Activated T-helper 17 cell treated with anti-CD3 and anti-CD28 coated beads, Interleukin-2, amount 50 U/mL, for 72 hours (primary cell): ENCODE measurements at places on chromosomes 5 and 9. TPM values are rescaled to one million over a fixed set of nuclear protein-coding genes. Genes with fewer than 3 reads are reported as not detected.
A peak's percentile ranks its signal among the peaks of the same experiment; 100 is the strongest.

GRCh38 chr9:78599926-78600325 lies 303.0 kb downstream of the PSAT1 start:
- no peak overlapping the region for H3K27ac ChIP-seq
- no peaks in the 10 kb centered on the region for H3K36me3 ChIP-seq
- no peaks in the 10 kb centered on the region for H3K4me1 ChIP-seq
- H3K4me3 ChIP-seq = no peak overlapping the region

- H3K36me3 ChIP-seq = peaks cover 88% of the 10 kb centered on the region
- no peaks in the 10 kb centered on the region for H3K27me3 ChIP-seq
- H3K27ac ChIP-seq = no peak overlapping the region
- ATAC-seq = no peak
These were observed 412.1 kb downstream of the KDM4C start for GRCh38 chr9:7169717-7170389.

ITGA2 gene
- total RNA-seq = 8.6 TPM

DNA sequence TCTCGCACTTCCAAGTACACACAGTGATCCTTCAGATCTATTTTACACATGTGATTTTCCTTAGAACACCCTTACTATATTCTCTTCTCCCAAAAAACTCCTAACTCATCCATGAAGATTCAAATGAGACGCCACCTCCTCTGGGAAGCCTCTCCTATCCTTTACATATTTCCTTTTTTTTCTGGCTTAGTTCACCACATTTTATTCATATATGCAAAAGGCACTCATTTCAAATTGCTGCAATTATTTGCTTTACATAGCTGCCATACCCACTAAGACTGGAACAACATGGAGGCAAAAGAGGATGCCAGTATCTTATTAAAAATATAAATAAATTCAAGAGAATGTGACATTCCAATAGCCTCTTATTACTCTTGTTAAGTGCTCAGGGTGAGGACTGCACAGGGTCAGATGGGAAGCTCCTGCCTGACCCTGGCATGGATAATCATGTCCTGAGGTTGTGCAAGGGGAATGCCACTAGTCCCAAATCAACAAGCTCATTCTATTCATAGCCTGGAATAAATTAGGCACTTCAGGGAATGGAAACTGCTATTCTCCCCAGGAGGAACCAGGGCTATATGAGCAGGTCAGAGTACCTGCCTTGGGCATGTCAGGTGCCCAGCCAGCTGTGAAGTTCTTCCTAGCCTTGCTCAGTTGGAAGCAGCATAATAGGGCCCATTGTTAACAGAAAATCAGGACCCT lies 262.9 kb downstream of the FBXL17 start:
- H3K4me3 ChIP-seq = no peak overlapping the region
- ATAC-seq = no peak
- peaks cover 6% of the 10 kb centered on the region for H3K36me3 ChIP-seq
- no peaks in the 10 kb centered on the region for H3K4me1 ChIP-seq
- H3K27ac ChIP-seq = no peak overlapping the region
- no peaks in the 10 kb centered on the region for H3K27me3 ChIP-seq

SUSD3 gene
- total RNA-seq = 45.4 TPM

GRCh38 chr9:4986296-4986695 lies 1.2 kb downstream of the JAK2 start:
- peak overlapping the region; percentile 83 for H3K27ac ChIP-seq
- peaks cover 15% of the 10 kb centered on the region for H3K36me3 ChIP-seq
- ATAC-seq = no peak
- no peak overlapping the region for H3K4me3 ChIP-seq
- no peaks in the 10 kb centered on the region for H3K27me3 ChIP-seq

STC2 gene
- 6.2 TPM for total RNA-seq

- no peaks in the 10 kb centered on the region for H3K4me1 ChIP-seq
- H3K27me3 ChIP-seq = peaks cover 45% of the 10 kb centered on the region
- ATAC-seq = no peak
- H3K4me3 ChIP-seq = no peak overlapping the region
- no peak overlapping the region for H3K27ac ChIP-seq
These were observed 4.3 kb upstream of the TRIO start for GRCh38 chr5:14138608-14139540.

PFN3 gene
- total RNA-seq = not detected

DNA sequence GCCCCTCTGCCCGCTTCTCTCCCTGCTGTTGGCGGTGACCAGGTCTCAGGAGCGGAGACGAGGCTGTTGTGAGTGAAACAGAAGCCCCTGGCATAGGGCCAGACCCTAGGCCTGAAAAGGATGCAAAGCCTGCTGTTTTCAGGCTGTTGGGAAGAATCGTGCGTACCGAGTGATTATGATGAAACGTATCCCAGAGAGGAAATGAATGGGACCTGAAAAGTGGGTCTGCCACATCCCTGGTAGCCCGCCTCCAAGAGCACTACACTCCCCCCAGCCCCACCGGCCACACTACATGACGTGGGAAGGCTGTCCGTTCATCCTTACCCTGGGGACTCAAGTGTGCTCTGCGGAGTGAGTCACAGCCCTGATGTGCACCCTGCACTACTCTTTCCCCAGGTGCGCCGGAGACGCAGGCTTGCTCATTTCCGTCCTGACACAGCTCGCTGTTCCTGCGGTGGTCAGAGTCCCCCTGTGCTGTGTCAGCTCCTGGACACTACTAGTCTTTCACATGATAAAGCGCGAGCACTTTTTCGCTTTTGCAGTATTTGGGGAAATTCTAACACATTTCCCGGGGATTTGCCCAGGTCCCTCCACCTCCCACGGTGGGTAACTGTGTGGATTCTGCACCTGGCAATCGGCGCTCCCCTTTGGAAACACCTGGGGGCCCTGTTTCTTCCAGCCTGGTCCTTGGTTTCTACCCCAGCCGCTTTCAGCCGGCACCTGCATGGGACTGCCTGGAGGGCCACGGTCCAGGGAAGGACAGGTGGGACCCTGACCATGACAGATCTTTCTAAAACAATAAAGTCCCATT lies 91.5 kb downstream of the ANKRD33B start:
- no peak overlapping the region for H3K4me3 ChIP-seq
- H3K27ac ChIP-seq = no peak overlapping the region
- H3K27me3 ChIP-seq = no peaks in the 10 kb centered on the region
- peaks cover 8% of the 10 kb centered on the region for H3K36me3 ChIP-seq

ASPN gene
- total RNA-seq = not detected

DNA sequence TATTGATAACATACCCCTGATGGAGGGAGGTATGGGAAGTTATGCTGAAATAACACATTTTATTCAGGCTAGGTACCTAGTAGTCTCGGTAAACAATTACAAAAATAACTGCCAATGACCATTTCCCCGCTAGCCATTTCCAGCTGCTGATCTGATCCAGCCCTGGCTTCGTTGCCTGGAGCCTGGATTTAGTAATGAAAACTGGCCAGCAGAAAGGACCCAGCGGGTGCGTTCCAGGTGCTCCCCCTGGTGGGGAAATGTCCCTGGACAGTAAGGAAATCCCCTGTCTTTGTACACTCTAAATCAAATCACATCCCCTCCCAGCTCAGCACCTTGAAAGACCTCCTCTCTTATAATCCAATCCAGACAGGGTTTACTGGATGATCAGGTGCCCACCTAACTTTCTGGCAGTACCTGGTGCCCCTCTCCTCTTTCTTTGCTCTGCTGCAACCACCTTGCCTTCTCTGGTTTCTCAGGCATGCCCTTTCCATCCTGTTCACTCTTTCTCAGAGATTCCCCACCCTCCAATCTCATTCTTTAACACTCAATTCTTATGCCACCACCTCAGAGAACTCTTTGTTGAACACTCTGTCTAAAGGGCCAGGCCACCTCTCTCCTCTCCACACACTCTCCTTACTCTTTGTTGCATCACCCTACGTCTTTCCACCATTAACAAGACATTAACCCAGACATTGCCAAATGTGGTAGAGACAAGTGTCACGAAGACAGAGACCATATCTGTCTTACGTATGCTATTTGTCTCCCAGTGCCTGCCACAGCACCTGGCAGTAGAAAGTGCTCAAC lies 50.1 kb upstream of the SMAD5 start:
- ATAC-seq = no peak
- peaks cover 13% of the 10 kb centered on the region for H3K36me3 ChIP-seq
- no peak overlapping the region for H3K27ac ChIP-seq
- H3K4me3 ChIP-seq = no peak overlapping the region
- H3K27me3 ChIP-seq = peaks cover 26% of the 10 kb centered on the region
